ENCODE measurements at places on chromosomes 6 and 20.

GRCh38 chr6:111683749-111684267 lies 78.1 kb upstream of the TRAF3IP2 start:
- no peak for DNase-seq

DNA sequence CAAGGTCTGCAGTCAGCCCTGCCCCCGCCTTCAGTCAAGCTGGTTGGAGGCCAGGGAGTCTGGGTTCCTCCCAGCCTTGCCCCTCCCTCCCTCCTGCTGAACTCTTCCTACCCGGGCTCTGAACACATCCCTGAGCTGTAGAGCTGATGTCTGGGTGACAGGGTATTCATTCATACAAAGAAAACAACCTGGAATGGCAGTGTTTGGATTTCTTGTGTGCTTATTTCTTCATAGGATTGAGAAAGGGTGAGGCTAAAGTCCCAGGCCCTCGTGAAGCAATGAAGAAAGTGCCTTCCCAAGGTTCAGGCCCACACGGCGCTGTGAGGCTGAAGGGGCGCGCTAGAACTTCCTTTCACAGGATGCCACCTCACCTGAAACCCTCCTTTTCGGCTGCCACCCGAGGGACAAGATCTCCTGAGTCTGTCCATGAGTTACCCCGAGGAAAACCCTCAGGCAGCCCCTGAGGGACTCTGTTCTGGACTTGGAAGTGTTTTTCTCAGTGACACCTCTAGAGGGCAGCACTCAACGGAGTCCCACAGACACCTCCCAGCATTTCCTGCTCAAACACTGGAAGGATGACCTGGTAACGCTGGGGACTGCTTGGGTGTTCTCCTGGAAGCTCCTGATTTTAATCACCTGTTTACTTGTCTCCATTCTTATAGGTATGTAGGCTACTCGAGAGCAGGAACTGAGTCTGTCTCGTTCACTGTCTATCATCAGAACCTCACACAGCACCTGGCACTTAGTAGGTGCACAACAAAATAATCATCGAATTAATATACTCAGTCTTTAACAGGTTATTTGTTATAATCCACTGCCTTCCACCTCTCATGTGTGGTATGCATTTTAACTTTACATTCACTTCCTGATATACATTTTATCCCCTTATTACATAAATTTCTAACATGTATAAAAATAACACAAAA lies 11.8 kb upstream of the GSTA1 start:
- DNase-seq, result peak; percentile 9

- no peak for DNase-seq
Observed at GRCh38 chr6:19301980-19302379, 535.2 kb upstream of the ID4 start.

DNA sequence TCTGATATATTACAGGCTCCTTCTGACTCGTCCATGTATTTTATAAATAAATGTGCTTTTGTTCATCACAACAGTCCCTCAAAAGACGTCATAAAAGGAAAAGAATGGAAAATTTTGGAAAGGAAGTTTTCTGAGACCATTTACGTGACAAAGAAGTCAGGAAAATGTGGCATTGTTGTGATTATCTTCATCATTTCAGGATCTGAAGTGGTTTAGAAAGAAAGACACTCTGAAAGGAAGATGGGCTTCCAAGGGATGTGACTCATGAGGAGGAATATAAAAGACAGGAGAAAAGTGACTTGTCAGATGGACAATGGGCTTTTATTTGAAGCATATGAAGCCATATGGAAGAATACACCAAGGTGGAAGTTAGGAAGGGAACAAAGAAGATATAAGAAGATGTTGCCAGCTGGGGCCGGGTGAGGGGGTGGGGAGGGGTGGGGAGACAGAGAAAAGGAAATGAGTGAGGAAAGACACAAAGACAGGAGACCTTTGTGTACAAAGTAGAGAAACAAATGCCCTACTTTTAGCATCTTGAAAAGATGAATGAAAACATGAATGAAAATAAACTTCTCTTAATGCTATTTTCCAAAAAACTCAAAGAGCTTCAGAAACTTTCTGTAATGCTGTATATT lies 190.3 kb upstream of the PREP start:
- no peak for DNase-seq

DNA sequence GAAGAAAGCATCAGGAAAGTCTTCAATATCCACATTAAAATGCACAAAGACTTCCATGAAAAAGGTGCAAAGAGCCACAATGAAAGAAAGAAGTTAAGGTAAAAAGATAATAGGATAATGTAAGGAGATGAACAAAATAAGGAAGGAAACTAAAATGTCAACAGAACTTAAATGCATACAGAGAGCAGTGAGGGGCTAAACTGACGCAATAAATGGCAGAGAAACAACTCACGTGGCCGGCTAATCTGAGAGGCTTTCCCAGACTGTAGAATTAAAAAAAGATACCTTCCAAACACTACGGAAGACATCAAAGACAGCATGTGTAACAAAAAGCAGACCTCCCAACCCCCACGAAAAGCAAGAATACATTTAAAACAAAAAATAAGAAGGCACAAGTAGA lies 73.7 kb downstream of the GMDS start:
- no peak for DNase-seq

DNA sequence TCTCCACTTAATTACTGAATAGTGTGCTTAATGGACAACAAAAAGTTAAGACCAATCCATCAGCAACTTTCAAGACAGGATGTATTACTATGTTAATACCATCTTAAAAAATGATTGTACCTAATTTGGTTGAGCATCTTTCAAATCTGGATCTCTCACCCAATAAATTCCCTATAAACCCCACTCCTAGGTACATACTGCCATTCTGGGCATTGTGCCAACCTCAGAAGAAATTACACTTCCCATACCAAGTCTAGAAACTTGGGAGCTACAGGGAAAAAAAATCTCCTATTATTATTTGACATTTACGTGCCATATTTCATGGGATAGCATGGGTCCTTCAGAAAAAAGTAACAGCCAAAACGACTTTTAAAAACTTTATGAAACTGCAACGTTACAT lies 5.1 kb downstream of the SYNCRIP start:
- no peak for DNase-seq

DNA sequence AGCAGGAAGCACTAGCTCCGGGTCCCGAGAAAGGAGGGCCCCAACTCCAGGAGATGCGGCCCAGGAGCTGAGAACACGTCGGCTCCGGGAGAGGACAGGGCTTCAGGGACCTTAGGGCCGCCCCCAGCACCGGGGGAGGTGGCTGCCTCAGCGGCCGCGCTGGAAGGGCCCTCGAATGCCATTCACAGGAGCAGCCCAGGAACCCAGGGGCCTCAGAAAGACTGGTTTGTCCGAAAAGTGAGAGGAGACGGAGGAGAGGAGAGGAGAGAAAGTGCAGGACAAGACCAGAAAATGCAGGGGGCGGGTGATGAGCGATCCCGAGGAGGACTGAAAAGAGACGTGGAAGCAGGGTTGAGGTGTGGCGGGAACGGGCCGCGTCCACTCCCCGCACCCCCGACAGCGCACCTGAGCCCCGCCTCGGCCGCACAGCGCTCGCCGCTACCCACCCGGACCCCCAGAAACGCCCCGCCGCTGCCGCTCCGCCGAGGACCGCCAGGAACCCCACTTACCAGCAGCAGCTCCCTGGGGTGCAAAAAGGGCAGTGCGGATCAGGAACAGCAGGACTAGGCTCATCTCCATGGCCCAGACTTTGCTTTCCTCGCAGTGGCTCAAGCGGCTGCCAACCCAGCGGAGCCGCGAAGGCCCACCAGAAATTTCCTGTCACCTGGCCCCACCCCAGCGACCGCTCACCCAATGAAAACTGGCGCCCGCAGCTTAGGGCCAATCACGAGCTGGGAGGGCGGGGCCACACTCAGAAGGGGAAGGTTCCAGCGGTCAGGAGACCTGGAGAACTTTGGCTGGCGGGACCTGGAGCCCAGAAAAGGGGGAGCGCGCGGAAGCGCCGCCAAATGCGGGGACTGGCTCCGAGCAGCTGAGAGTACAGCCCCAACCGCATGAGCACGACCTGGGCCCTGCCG lies 25.4 kb downstream of the HLA-F start:
- DNase-seq, result peak; percentile 83

DNA sequence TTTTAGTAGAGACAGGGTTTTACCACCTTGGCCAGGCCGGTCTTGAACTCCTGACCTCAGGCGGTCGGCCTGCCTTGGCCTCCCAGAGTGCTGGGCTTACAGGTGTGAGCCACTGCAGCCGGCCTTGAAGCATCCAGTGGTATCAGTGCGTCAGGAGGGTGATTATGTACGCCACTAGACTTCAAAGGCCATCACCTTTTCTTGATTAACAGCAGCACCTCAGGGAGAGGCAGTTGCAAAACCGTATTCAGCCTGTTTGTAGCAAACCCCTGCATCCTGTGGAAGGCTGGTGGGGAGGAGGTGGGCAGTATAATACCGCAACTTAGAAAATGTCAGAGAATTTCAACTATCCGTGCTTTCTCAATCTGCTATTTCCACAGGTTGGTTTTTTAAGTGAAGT lies 27.3 kb upstream of the SHLD1 start:
- DNase-seq, result no peak

GRCh38 chr6:137958811-137959565 lies 91.9 kb downstream of the TNFAIP3 start:
- DNase-seq, result peak; percentile 88

DNA sequence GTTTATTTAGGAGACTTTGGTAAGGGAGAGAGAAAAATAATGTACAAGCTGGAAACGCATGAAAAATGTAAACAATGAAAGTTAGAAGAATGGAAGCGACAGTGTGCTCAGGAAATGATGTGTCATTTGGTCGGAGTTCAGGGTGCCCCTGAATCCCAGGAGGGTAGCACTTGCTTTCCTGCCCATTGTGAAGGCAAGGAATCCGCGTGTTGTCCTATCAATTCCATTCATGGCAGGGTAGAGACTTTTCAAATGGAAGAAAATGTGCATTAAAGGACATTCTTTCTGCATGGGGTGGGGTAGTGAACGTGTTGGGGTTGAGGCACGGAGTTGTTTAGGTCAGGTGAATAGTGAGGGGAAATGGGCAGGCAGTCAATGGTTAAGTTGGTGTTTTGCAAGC lies 33.7 kb downstream of the GCNT2 start:
- no peak for DNase-seq

- DNase-seq, result no peak
Observed at GRCh38 chr20:25013478-25014380, 21.2 kb upstream of the APMAP start.

DNA sequence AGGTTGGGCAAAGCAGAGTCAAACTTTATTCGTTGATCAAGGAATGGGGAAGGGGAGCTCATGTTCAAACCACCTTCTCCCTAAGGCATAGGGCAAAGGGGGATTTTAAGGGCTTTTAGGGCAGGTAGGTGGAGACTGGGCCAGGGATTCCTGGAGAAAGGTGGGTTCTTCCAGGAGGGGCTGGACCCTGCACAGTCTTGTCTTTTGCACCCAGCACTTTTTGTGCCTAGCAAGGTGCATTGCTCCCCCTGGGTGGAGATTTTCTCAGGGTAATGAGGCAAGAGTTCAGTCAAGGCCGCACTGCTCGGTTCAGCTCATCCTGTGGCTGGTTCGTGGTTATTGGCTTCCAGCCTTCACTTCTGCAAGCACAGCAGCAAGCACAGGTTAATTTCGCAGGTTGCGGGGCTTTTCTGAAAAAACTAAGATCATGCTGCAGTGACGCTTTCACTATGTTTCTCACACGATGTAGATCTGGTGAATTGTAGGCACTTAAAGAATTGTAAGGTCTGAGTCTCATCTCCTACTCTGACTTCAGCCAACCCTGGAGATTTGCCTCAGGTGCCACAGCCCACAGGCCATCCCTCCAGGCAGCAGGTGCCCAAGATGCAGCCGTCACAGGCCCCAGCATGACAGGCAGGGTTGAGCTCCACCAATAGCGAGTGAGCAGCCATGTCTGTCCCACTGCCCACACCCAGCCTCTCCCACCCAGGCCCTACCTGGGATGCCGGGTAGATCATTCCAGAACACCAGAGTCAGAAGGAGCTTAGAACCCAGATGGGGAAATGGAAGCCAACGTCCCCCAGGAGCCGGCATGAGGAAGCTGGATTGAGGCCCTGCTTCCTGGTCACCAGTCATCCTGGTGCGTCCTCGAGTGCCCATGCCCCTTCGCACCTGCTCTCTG lies 37.1 kb downstream of the SUN5 start:
- no peak for DNase-seq

DNA sequence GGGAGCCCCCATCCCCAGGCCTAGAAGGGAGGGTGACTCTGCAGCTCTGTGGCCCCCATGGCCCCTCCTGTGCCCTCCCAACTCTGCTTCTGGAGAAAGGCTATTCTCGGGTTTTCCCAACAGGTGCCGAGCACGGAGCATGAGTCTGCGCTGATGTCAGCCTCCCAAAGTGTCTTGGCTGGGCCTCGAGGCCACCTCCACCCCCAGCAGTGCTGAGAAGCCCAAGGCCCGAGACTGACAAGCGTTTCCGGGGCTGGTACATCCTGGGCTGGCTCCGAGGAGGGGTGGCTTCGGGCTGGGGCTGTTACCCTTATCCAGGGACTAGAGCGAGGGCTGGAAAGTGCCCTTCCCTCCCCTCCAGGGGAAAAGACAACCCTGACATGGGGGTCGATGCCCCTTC lies 60.2 kb upstream of the GATA5 start:
- no peak for DNase-seq

All from inflammatory macrophage treated with lipopolysaccharide for 1 hour (primary cell).